ENCODE measurements at places on chromosomes 5 and 9.
A peak's percentile ranks its signal among the peaks of the same experiment; 100 is the strongest.

DNA sequence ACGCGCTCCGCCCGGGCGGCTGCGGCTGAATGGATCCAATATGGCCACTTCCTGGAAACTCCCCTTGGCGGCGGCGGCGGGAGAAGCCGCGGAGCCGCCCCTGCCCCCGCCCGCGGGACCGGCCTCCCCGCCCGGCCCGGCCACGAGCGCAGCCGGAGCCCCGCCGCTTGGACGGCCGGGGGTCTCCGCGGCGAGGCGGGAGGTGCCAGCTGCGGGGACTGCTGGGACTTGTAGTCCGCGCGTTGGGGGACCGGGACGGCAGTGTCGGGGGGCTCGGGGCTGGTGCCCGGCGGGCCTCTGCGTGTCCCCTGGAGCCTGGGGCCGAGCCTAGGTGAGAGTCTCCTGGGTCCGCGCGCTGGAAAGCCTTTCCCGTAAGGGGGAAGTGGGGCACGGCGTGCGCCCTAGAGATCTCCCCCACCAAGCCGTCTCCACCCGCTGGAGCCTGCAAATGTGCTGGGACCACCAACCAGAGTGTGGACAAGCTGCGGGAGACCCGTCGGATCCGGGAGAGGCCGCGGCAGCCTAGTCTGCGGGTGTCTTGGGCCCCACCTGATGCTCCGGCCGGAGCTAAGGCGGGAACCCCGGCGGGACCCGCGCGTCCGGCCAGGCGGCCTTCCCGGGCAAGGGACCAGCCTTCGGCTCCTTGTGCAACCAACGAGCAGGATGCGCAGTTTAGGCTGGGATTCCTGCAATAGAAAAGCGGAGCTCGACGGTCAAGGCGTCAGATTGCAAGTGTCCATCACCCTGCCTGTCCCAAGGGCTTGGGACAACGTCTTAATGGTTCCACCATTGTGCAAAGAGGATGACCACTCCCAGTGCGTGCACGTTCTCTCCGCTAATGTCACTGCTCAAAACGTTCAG, at the start of gene SEPTIN8:
Gene SEPTIN8 (minus strand): TSS at position 31 of the 861 bp plus-strand sequence. CDS start 102 bp downstream, outside the sequence.
- peak; percentile 80 for DNase-seq

DNA sequence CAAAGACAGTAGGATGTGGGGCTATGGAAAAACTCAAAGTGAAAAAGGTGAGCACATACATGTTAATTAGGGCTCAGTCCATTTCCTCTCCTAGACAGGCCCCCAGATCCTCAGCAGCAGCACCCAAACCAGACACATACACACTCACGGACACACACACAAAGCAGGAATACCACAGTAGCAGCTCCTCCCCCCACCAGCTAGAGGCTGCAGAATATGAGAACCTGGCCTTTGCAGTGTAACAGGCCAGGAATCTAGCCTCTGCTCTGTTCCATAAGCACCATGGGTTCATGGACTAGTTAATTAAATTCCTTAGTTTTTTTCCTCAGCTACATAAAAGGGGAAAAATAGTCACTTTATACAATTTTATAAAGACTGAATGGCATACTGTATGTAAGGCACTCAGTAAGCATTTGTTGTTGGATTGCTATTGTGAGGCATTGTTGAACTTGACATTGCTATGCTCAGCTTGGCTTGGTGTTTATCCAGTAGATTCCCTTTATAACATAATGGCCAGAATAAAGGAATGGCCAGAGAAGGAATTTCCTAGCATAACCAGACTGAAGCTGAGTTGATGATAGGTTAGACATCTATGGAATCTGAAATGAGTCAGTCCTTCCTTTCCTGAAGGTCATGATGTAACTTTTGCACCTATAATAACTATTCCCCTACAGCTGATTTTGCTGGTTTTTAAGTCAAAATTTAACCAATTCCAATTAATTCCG, 186.8 kb downstream of the SEMA5A start:
- no peak for DNase-seq

- no peak for DNase-seq
These were observed 141.6 kb upstream of the IL12B start for GRCh38 chr5:159471904-159472303.

DNA sequence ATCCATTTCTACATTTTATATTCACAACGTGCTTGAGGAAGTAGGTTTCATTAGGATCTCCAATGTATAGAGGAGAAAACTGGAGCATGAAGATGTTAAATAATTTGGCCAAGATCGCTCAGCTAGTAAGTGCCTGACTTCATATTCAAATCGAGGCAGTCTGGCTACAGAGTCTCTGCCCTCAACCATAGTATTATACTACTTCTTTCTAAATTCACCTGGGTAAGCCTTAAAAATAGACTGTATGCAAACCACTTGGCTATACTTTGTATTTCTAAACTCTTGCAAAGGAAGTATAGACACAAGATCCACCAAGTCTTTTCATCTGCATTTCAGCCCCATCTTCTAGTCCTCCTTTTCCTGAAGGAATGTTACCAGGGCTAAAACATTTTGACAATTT, 232.0 kb downstream of the PLK2 start:
- DNase-seq = no peak

DNA sequence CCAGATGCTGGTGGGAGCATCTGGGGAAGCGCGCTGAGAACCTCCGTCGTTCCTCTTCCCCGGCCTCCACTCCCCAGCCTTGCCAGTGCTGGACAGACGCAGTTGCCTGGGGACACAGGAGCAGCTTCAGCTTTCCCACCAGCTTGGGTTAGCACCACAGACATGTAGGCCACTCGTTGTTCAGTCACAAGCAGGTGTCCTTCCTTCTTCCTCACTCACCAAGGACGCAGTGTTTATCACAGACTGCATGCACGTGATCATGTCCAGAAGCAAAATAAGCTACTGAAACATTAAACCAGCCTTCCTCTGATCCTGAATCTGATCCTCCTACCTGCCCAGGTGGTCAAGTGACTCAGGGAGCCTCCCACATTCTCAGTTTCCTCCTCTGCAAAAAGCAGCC, 232.9 kb downstream of the SYK start:
- no peak for DNase-seq

- peak; percentile 68 for DNase-seq
These were observed 158.8 kb downstream of the C9orf152 start for GRCh38 chr9:110048976-110049698.
